Renal pelvis (tissue), 12 donors: ENCODE measurements at places on chromosomes 1 and 21. TPM values are rescaled to one million over a fixed set of nuclear protein-coding genes. Genes with fewer than 3 reads are reported as not detected.

Gene SIK1
- 5.4 TPM for polyA plus RNA-seq

Gene SELENBP1
- polyA plus RNA-seq, result 49.4 TPM

Gene LCE1D
- not detected for polyA plus RNA-seq

Gene PDE4B
- polyA plus RNA-seq, result 6.8 TPM

Gene PLPPR4
- polyA plus RNA-seq, result 1.6 TPM

Gene MYOG
- 0.18 TPM for polyA plus RNA-seq

Gene LCE1A
- not detected for polyA plus RNA-seq

DNA sequence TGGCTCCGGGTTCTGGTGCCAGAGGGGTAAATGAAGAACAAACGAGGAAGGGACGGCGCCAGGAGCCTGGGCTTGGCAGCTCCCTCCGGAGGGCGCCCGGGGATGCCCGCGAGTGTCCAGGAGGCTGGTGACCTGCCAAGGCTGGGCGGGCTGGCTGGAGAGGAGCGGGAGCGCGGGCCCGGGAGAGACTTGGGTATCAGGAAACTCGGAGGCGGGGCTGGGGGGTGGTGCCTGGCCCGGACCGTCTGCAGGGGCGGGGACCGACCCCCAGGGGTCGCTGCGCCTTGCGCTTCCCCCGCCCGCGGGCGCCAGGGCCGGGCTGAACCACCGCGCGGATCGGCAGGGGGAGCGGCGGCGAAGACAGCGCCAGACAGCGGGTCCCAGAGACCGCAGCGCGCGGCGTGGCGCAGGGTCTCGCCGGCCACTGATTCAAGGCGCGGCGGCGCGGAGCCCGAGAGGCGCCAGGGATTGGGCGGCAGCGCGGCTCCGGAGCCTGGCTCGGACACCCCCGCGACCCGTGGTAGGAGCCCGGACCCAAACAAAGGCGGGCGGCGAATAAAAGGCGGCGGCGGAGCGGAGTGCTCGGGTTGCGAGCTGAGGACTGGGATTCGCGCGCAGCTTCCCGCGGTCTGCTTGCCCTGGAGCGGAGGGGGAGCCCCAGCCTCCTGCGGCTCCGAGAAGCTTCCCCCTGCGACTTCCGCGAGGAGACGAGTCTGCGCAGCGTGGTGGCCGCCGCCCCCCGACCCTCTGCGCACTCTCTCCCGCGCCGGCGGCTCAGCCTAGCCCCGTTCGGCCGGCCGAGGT, at the start of gene DISP3:
TSS of gene DISP3 (plus strand) at position 585 of the 804 bp plus-strand sequence. CDS start 21,838 bp downstream, outside the sequence.
- peak; percentile 76 for DNase-seq

GRCh38 chr21:46667741-46668380, 32.4 kb downstream of the PRMT2 start:
- peak; percentile 26 for DNase-seq

GRCh38 chr1:2352341-2352896, 38.9 kb downstream of the MORN1 start:
- DNase-seq, result no peak

DNA sequence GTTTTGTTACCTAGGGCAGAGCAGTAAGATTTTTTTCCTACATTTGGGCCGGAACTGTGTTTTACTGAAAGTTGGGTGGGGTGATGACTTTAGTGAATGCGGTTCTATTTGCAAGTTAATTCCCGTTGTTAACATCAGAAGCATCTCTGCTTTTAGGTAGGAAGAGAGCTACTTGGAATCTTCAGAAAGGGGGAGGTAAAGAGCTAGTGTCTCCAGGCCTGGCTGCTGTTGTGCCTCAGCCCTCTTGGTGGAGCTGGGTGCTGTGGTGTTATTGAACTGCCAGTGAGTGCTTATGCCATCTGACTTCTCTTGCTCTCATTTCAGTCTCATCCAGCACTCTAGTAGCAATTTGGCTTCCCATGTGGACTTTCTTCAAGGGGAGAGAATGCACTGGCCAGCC, 3.4 kb downstream of the KDM4A start:
- no peak for DNase-seq

DNA sequence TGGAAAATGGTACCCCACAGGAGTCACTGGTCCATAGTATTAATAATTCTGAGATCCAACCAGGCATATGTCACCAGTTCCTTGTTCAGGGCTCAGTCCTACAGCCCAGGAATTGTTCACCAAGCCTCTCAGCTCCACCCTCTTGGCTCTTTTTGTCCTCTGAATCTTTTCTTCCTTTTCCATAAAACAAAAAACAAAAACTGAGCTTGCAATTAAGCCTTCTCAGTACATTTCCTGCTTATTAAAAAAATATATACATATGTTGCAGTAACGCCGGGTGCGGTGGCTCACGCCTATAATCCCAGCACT, 23.4 kb upstream of the KIF1B start:
- DNase-seq, result no peak

- DNase-seq, result no peak
These were observed 41.9 kb downstream of the LMO4 start for GRCh38 chr1:87370544-87370943.

DNA sequence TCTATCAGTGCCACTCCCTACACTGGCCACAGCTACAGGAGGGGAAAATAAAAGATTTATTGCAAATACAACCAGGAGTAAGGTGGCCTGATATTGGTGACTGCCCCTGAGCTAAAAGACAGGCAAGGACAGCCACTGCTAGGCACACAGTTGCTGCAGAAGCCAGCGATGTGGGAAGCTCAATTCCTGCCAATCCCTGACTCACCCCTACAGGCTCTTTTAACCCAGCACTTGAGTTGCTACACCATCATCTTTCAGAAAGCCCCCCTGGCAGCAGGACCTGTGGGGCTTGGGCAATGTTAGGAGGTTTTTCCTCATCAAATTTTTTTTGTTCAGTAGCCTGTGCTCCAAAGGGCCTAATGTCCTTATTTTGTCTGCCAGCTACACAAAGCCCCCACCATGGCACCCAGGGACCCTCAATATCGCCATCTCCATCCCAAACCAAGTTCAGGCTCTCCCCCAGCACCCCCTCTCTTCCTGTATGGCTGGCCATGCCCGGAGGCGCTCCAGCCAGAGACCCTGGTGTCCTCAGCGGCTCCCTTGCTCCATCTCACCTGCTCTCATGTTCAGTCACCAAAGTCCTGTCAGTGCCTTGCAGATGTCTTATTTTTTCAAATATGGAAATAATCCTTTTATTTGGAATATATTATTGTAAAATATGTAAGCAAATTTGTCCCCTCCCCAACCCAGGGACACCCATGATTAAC, 13.4 kb downstream of the CLEC20A start:
- DNase-seq, result no peak

- DNase-seq, result no peak
These were observed 164.9 kb downstream of the ST6GALNAC3 start for GRCh38 chr1:76239470-76239918.

- DNase-seq, result no peak
These were observed 31.8 kb downstream of the DIPK1A start for GRCh38 chr1:92929461-92929860.

DNA sequence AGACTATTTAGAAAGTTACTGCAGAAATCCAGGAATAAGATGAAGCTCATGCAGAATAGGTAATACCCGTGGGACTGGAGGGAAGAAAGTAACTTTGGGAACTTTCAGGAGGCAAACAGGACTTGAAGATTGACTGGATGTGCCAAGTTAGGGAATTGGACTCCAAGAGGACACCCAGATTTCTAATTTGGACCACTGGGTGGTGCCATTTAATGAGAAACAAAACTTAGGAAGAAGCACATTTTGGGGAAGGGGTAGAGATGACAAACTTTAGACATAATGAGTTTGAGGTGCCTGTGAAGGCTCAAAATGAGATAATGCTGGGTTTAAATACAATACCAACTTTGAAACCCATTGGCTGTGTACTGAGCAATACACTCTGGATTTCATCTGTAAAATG, 3.3 kb upstream of the B4GALT3 start:
- no peak for DNase-seq

DNA sequence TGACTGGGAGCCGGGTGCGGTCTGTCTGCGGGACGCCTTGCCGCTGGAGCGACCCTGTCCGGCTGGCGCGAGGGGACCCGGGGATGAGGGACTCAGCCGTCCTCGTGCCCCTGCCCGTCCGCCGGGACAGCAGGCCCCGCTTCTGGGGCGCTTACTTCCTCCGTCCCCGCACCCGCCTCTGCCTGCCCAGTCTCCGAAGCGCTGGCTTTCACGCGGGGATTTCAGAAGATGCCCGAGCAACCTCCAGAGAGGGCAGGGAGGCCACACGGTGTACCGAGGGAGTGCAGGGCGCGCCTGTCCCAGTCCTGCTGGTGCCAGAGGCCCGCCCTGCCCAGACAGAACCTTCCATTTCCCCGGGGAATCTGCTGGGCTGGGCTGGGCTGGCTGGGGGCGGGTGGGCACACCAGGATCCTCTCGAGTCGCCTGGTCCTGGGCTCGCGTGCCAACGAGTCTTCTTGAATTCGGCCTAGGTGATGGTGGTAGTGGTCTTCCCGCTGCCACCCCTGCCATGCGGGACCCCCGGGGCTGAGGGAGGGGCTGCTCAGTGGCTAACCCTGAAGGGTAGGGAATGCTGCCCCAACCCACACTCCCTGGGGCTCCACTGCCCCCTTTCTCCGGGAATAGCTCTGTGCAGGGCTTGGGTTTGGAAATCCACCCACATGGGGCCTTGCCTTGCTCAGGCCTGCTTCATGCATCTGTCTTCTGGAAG, 2.5 kb upstream of the TRPM2 start:
- no peak for DNase-seq

- DNase-seq, result no peak
These were observed 86.4 kb upstream of the C1orf21 start for GRCh38 chr1:184300446-184300845.

GRCh38 chr1:180945551-180945950, 32.9 kb downstream of the KIAA1614 start:
- DNase-seq, result no peak

DNA sequence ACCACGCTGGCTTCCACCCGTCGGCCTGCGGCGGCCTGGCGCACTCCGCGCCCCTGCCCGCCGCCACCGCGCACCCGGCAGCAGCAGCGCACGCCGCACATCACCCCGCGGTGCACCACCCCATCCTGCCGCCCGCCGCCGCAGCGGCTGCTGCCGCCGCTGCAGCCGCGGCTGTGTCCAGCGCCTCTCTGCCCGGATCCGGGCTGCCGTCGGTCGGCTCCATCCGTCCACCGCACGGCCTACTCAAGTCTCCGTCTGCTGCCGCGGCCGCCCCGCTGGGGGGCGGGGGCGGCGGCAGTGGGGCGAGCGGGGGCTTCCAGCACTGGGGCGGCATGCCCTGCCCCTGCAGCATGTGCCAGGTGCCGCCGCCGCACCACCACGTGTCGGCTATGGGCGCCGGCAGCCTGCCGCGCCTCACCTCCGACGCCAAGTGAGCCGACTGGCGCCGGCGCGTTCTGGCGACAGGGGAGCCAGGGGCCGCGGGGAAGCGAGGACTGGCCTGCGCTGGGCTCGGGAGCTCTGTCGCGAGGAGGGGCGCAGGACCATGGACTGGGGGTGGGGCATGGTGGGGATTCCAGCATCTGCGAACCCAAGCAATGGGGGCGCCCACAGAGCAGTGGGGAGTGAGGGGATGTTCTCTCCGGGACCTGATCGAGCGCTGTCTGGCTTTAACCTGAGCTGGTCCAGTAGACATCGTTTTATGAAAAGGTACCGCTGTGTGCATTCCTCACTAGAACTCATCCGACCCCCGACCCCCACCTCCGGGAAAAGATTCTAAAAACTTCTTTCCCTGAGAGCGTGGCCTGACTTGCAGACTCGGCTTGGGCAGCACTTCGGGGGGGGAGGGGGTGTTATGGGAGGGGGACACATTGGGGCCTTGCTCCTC, 1.9 kb downstream of the OLIG2 start:
- DNase-seq, result no peak

- DNase-seq, result peak; percentile 37
These were observed 13.7 kb downstream of the DHRS3 start for GRCh38 chr1:12604114-12604874.

GRCh38 chr1:110068646-110069403, 1.6 kb downstream of the ALX3 start:
- DNase-seq, result no peak

DNA sequence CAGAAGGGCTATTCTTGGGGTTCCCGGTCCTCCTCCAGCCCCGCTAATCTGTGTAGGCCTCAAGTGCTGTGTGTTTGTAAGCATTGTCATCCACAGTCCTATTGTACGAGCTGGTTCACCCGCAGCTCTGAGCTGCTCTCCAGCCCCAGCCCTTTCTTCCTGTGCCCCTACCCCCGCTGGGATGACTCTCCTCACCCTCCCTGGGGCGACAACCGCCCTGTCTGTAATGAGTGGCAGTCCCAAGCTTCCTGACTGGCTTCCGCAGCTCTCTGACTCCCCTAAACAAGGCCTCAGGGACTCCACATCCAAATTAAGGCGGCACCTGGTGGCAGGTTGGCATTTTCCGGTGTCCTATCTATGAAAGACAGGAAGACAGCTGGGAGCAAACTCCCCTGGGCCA, 45.8 kb downstream of the TFF3 start:
- no peak for DNase-seq

DNA sequence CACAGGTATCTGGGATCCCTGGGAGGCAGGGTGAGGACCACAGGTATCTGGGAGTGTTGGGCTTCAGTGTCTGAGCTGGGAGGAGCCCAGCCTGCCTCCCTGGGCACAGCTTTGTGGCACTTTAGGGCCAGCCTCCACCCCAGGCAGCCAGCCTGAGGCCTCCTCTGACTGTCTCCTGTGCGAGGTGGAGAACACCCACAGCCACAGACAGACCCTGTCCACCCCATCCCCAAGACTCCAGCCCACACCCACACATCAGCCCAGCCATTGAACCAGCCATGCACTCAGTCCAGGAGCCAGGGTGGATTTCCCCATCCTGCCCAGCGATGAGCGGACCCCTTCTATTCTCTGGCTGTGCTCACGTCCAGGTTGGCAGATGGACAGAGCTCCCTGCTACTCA, 21.8 kb upstream of the TNFRSF1B start:
- no peak for DNase-seq

DNA sequence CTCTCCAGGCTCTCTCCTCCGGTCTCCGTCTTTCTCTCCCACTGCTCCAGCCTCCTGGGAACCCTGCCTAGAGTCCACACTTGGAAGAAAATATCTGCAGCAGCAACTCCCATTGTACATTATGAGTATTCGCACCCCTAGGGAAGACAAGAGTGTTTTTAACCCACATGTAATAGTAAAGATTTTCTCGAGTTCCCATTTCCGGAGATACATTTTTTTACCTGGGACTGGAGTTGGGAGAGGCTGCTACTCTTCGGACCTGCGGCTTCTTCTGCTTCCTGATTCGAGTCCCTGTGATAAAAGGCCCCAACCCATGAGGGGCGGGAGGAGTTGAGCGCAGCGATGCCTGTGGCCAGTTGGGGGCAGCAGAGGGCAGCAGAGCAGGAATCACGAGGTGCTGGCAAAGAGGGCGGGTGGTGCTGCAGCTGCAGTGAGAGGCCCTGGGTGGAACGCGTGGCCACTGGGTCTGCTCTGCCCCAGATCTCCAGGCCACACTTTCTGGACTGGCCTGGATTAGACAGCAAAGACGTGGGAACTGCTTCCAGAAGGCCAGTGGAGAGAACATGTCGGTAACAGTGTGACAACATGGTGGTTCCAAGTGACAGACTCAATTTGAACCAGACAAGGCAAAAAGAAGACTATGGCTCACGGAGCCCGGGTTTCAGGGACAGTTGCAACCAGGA, 221.0 kb upstream of the CSF3R start:
- DNase-seq, result peak; percentile 72

DNA sequence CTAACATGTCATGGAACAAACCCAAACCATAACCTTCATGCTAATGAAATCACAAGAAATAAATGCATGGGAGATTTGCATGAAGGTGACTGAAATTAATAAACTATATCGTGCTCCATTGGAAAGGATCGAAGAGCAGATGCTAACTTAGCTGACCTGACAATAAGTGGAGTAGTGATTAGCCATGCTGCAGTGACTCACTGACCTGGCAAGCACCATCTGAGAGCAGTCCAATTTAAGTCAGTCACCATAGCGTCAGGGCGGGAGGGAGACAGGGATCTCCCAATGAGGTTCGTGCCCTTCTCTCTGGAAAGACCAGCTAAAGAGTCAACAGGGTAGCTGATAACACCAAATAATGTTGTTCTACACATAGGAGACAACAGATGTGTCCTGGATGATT, 21.5 kb downstream of the OLIG2 start:
- no peak for DNase-seq
